ENCODE measurements at places on chromosomes 6 and 20. TPM values are rescaled to one million over a fixed set of nuclear protein-coding genes. Genes with fewer than 3 reads are reported as not detected.

Gene NNAT
- 17.5 TPM for total RNA-seq

Gene MEI4
- total RNA-seq = not detected

Gene WFDC9
- not detected for total RNA-seq

Gene RBPJL
- 2.2 TPM for total RNA-seq

Gene SIGLEC1
- total RNA-seq = 1.7 TPM

Gene CST7
- total RNA-seq = not detected

DNA sequence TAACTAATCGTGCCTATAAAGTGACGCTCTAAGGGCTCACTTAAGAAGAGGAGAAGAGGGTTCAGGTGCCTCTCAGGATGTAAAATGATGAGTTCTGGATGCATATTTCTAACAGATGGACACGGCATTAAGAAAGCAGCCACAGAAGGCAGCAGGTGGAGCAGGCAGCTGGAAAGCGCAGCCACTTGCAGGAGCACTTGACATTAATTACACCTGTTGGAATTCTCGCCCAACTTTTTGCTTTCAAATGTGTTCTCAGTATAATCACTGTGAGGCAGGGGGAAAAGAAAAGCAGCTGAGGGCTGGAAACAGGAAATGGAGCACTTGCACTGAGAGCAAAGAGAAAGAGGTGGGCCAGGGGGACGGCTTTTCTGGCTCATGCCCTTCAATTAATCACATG is 164.2 kb downstream of the NKAIN2 start:
- DNase-seq = no peak

GRCh38 chr20:64065974-64066343 is 3.0 kb downstream of the TCEA2 start:
- DNase-seq = peak; percentile 55

- no peak for DNase-seq
Measured at GRCh38 chr6:69202768-69203167, 567.7 kb downstream of the ADGRB3 start.

- DNase-seq = peak; percentile 65
Measured at GRCh38 chr20:6768228-6769140, 998 bp downstream of the BMP2 start.

DNA sequence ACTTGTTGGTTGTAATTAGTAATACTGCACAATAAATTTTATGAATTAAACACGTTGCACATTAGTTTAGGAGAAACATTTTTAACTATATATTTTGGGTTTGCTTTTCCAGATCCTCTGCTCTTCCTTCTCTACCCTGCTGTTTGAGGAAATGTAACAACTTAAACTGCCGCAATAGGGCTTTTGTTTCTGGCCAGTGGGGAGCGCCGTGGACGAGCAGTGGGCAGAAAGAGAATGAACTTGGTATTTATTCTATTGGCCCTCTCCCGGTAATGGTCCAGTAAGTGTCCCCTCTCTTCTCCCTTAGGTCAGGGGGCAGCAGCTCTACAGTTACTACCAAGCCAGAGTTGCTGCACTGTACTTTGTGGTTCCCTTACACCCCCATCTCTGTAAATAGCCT is 35.2 kb upstream of the EPHA7 start:
- no peak for DNase-seq

DNA sequence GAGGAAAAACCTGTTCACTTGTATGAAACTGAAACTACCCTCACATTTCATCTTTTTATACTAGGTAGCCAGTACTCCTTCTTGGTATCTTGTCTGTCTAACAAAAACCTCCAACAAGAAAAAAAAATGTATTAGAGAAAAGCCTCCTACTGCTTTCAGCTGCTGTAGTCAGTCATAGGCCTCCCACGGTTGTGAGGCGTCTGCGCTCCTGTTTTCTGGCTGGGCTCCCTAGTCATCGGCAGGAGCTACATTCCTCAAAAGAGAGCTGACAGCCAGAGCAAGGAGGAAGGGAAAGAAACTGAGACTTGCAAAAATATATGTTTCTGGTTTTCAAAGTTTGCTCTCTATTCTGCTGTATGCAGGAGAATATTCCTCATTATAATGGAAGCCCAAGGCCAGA is 517.0 kb downstream of the LMBRD1 start:
- peak; percentile 16 for DNase-seq

DNA sequence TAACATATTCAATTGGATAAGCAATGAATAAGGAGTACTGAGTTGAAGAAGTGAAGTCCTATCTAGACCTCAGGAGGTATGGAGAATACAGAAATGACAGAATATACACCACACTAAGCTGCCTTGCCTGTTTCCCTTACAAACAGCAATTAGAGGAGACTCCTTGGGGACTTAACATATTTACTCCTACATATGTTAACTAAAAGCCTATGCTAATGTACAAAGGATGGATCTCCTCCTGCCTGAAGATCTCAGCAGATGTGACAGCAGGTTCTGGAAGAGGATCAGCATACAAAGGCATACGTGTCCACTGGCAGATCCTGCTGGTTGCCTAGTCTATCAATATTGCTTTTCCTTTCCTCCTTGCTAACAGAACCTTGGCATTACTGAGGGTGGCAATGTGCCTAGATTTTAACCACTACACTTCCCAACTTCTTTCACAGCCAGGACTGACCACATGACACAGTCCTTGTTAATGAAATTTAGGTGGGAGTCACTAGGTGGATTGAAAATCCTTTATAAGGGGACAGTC is 29.6 kb downstream of the PRKN start:
- DNase-seq = no peak

DNA sequence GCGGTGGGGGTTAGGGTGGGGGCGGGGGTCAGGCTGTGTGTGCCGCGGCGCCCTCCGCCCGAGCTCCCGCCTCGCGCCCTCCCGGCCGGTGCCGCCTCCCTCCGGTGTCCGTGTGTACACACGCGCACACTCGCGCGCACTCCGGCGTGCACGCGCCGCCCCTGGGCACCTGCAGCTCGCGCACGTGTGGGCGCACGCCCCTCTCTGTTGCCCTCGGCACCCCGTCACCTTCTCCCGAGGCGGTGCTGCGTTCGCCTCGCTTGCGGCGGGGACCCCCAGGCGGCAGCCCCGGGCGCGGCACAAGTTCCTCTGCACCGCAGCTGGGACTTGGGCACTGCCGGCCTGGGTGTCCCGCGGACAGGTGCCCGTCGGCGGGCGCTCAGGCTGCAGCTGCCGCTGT is 525 bp downstream of the MACROD2 start:
- DNase-seq = peak; percentile 90

DNA sequence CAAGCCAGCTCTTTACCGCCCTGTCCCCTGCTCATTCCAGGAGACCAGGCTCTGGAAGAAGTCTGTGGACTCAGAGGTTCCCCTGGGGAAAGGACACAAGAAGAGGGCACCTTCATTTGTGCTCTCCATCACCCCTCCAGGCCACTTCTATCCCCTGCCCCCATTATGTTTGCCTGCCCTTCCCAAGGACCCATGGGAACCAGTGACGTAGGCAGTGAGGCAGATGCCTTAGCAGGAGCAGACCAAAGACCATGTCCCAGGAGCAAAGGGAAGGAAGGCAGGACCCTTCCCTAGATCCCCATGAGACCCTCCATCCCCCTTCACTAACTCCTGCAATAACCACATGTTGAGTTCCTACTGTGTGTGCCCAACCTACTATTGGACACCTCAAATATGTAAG is 94.4 kb downstream of the MDGA1 start:
- no peak for DNase-seq

Measured in stomach (tissue), 19 donors.